Caco-2 (cell line): ENCODE measurements at places on chromosomes 5 and 9. TPM values are rescaled to one million over a fixed set of nuclear protein-coding genes. Genes with fewer than 3 reads are reported as not detected.

DNA sequence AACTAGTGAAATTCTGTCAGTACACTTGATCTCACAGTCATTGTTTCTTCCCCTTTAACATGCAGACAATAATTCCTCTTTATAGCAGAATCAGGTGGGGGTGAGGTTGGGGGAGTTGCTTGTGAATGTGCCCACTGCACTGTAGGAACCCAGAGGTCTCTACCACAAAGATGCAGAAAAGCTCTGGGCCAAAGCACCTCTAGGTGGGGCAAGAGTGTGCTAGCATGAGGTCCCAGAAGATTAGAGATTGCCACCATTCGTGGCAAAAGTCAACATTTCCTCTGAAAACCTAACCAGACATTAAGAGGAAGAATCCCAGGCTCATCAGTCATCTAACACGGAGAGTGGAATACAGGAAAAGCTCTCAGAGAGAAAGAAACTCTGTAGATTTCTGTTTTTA lies 74.5 kb downstream of the PTCD2 start:
- DNase-seq = peak; percentile 31
- H3K36me3 ChIP-seq = no peaks in the 10 kb centered on the region
- H3K27ac ChIP-seq = no peak overlapping the region
- H3K27me3 ChIP-seq = no peaks in the 10 kb centered on the region

Gene IFNA4
- not detected in 2 replicates for total RNA-seq

Gene F2RL2
- not detected in 2 replicates for total RNA-seq

GRCh38 chr5:171432076-171432475 lies 12.6 kb downstream of the FGF18 start:
- no peak overlapping the region for H3K4me3 ChIP-seq
- H3K27ac ChIP-seq = no peak overlapping the region
- H3K4me1 ChIP-seq = no peaks in the 10 kb centered on the region
- no peaks in the 10 kb centered on the region for H3K36me3 ChIP-seq

Gene ORM2
- 45.5 and 46.0 TPM in 2 replicates for total RNA-seq
